ENCODE measurements at places on chromosomes 3 and 15. TPM values are rescaled to one million over a fixed set of nuclear protein-coding genes. Genes with fewer than 3 reads are reported as not detected.

DNA sequence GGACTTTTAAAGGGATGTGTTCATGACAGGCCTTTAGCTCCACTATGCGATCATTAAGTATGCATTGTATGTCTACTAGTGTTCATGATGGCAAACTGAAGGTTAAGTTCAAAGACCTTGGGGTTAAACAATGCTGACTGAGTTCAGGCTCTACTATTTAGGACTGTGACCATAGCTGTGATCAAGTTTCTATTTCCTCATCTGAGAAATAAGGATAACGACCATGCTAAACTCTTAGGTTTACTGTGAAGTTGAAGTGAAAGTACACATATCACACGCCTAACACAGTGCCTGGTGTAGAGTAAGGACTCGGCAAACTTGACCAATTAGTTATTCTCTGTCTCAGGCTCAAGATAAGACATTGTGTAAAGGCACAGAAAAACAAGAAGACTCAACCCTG lies 243.2 kb downstream of the MBNL1 start:
- DNase-seq = no peak

GRCh38 chr3:113157408-113158030 lies 53.8 kb upstream of the BOC start:
- peak; percentile 90 for DNase-seq

GRCh38 chr15:69340243-69340900 lies 41.7 kb downstream of the PAQR5 start:
- DNase-seq = no peak

DNA sequence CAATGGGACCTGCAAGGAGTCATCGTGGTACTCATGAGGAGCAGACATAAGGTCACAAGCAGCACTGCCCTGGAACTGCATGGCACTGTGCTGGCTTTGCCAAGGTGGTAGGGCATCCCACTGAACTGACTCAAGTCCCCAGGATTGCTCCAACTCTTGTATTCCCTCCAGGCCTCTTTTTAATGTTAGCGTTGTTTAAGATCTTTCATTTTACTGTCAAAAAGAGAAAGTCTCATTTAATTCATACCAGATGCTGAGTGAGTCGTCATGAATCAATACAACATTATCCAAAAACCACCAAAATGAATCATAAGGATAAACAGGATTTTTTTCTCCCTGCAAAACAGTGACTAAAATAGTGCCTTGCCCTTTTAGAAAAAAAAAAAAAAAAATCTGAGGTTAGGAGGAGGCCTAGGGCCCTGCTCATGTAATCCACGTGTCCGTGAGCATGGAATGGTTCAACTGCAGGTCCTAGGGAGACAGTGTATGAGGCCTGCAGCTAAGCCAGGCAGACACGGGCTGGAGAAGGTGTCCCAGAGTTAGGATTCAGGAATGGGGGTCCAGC lies 36.7 kb upstream of the BLM start:
- DNase-seq = peak; percentile 91

- DNase-seq = no peak
Observed at GRCh38 chr3:168416446-168416845, 320.7 kb upstream of the GOLIM4 start.

DNA sequence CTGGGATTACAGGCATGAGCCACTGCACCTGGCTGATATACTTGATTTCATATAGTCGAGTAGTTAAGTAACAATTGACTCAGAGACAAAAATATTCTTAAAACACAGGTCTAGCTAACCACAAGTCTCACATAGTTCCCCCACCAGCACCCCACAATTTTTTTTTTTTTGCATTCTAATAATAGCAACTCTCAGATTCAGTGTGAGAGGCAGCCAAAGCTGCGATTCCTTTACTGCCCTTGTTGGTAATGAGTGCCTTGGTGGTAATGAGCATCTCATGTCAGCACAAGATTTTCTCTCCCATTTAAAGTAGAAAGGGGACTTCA lies 72.5 kb downstream of the WWTR1 start:
- no peak for DNase-seq

- DNase-seq = peak; percentile 85
Observed at GRCh38 chr3:195154793-195155535, 116.0 kb downstream of the XXYLT1 start.

DNA sequence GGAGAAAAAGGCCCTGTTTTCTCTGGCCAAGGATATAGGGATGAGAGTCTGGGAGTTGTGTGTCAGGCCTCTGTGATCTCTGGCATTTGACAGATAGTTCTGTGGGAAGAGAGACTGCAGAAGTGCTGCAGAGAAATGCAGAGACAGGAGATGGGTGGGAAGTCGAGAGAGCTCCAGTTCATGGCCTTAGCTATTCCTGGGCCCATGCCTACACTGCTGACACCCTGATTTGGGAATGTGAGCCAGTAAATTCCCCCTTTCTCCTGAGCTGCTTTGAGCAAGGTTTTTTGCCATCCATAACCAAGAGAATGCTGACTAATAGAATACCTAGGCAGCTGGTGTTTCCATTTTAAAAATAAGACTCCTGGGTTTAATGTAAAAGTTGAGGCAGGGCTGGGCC lies 59.3 kb downstream of the EBLN2 start:
- no peak for DNase-seq

GRCh38 chr3:179671747-179672242 lies 19.0 kb downstream of the USP13 start:
- DNase-seq = peak; percentile 39

GRCh38 chr3:46700772-46701171 lies 420 bp upstream of the TMIE start:
- no peak for DNase-seq

- DNase-seq = no peak
Observed at GRCh38 chr15:75637245-75638009, 2.6 kb downstream of the IMP3 start.

DNA sequence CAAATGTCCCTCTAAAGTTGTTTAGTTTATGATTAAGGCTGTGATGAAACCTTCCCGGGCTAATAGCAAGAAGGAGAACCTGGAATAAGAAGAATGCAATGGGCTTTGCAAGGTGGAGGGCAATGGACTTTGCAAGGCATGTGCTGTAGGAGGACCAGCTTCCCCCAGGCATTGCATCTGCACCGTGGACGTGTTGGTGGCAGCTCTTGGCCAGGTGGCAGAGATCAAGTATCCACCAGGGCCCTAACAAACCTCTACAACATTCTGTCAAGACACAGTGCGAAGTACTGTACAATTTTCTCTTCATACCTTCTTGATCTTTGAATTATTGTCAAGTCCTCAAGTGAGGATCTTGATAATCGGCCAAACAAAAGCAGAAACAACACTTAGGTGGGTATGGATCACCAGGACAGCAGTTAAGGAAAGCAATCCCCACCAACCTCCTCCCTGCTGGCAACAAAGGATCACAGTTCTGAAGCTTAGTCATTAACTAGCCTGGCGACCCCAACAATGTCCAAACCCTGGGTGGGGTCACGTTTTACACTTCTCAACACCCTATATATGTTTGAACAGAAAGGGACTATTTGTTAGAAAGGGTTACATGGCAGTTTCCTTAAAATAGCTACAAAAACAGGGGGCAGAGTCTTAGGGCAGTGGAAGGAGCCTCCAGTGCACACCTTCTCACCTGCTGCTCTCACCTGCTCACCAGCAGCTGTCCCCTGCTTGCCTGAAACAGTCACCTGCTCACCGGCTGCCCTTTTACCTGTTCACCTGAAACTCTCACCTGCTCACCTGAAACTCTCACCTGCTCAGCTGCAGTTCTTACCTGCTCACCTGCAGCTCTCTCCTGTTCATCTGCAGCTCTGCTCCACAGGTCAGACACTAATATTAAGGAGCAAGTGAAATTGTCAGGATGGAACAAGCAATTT lies 137.9 kb upstream of the LIPC start:
- DNase-seq = no peak

DNA sequence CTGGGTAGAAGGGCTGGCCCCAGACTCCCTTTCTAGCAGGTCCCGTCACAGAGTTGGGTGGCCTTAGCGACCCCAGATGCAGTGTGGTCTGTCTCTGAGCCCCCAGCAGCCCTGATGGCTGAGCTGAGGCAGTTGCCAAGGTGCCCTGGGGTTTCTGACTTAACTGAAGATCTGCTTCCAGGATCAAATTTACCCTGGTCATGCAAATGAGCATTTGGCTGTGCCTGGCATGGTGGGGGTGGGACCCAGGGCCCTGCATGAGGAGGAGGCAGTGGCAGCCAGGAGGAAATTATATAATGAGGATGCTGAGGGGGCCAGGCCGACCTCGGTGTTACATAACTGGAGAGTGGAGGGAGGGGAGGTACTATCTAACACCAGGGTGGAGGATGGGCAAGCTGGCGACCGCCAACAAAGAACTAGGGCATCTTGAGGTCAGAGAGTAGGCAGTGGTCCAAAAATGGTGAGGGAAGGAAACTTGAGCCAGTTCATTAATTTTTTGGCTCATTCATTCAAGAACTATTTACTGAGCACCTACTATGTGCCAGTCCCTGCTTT lies 16.4 kb downstream of the PLEKHO2 start:
- DNase-seq = no peak

DNA sequence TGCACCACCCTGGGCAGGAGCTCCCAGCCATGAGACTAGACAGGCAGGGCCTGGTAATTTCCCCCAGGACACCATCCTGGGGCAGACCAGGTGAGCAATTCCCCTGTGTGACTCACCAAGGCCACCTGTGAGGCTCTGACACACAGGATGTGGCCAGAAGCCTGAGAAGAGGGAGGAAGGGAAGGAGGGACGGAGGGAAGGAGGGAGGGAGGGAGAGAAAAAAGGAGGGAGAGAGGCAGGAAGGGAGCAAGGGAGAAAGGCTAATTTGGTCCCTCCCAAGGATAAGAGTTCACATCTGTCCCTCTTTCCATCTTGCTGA lies 25.9 kb downstream of the WNT7A start:
- no peak for DNase-seq

DNA sequence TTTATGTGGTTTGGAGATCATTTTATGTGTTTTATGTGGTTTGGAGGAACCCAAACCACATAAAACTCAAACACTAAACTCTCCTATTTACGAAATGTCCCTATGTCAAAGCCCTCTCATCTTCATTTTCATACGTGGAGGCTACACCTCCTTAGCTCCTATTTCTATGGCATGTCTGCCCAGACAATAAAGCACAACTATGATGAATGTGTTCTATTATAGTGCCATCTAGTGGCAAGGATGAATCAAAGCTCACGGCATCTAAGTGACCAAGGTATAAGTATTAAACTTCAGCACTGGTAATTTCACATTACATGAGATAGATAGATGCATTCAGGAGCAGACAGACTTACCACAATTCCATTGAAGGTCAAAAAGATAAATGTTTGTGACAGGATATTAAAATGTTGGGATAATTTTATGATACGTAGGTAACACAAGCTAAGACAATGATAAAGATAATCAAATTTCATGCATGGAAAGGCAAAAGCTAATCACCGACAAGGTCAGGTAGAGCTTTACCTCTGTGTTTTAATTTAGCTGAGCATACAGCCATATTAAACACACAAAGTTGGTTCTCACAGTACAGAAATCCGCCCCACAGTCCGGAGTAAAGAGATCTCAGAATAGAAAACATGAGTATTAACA lies 130.6 kb upstream of the FHIT start:
- no peak for DNase-seq

GRCh38 chr3:197874064-197874463 lies 75.9 kb upstream of the RPL35A start:
- no peak for DNase-seq

DNA sequence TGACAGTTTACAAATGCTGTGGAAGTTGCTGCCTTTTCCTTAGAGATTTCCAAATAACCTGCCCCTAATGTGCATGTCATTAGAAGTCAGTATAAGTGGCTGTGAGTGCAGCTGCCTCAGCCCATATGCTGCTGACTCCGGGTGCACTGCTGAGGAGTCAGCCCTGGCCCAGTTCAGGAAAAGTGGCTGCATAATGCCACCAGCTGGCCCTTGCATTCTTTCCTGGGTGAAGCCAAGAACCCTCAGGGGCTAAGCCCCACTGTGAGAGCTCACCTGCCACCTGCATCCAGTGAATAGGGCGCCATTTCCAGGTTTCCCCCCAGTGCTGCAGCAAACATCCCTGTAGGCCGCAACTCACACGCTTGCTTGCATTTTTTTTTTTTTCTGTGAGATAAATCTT lies 139.9 kb downstream of the TJP1 start:
- DNase-seq = no peak

GRCh38 chr3:119380697-119381096 lies 82.7 kb downstream of the TMEM39A start:
- DNase-seq = no peak

MYO5A gene
- total RNA-seq = 21.2 TPM

IL17RC gene
- 22.2 TPM for total RNA-seq

ALPK3 gene
- 7.5 TPM for total RNA-seq

TMCO5A gene
- total RNA-seq = not detected

LRRC31 gene
- total RNA-seq = not detected

FGF7 gene
- total RNA-seq = 44.2 TPM

Measured in skin of body (tissue), 3 donors.